ENCODE measurements at places on chromosomes 7 and 10.

GRCh38 chr10:93630625-93631557 is 18.6 kb downstream of the PDE6C start:
- no peak for DNase-seq

GRCh38 chr10:132419538-132420468 is 22.8 kb downstream of the PWWP2B start:
- no peak for DNase-seq

GRCh38 chr10:75696536-75696935 is 265.1 kb downstream of the LRMDA start:
- DNase-seq, result no peak

DNA sequence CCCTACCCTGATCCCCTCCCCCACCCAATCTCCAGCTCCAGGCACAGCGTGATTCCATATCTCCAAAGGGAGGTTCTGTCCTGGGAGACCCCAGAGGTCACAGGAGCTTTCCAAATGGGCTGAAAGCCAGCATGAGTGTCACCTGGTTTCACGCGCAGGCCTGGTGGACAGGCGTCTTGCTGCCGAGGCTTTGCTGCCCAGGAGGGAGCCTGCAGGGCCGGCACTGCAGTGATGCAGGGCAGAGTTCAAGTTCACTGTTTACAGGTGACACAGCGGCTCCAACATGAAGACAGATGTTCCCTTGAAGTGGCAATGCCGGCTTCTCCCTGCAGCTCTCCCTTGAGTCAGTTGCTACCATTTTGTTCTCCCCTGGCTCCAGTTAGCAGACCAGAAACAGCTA is 104.3 kb downstream of the TCERG1L start:
- no peak for DNase-seq

DNA sequence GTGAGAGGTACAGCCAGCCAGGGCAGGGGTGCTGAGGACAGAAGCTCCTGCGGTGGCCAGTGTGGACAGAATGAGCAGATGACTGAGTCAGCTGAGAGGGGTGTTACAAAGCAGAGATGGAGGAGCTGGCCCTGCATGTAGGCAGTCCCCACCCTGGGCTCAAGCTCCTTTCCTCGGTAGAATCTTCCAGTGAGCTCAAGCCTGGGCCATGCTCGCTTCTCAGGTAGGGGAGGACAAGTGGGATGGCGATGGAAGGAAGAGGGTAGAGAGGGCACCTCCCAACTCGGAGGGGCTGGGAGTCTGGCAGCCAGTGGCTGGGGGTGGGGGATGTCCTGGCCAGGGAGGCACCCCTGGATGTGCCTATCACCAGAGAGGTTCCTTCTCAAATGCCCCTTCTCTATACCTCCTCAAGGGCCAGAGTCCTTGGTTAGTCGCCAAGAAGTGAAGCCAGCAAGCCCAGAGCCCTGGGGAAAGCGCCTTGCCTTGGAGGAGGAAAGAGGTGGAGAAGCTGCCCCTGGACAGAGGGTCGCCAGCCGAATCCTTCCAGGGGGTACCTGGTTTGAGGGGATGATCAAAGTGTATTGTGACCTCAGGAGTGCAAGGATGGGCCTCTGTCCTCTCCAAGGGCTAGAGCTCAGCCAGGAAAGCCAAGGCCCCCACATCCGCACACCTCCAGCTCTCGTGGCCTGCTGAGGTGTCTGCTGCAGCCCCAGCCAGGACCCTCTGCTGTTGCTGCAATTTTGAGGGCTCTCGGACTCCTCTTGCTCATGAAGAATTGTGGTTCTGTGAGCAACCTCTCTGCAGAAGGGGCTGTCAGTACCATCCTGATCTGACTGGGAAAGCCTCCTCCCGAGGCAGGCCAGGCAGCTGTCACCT is 88.6 kb upstream of the MACROH2A2 start:
- no peak for DNase-seq

GRCh38 chr10:71089162-71089561 is 123.2 kb upstream of the UNC5B start:
- no peak for DNase-seq
